ENCODE measurements at places on chromosomes 2 and 18.

DNA sequence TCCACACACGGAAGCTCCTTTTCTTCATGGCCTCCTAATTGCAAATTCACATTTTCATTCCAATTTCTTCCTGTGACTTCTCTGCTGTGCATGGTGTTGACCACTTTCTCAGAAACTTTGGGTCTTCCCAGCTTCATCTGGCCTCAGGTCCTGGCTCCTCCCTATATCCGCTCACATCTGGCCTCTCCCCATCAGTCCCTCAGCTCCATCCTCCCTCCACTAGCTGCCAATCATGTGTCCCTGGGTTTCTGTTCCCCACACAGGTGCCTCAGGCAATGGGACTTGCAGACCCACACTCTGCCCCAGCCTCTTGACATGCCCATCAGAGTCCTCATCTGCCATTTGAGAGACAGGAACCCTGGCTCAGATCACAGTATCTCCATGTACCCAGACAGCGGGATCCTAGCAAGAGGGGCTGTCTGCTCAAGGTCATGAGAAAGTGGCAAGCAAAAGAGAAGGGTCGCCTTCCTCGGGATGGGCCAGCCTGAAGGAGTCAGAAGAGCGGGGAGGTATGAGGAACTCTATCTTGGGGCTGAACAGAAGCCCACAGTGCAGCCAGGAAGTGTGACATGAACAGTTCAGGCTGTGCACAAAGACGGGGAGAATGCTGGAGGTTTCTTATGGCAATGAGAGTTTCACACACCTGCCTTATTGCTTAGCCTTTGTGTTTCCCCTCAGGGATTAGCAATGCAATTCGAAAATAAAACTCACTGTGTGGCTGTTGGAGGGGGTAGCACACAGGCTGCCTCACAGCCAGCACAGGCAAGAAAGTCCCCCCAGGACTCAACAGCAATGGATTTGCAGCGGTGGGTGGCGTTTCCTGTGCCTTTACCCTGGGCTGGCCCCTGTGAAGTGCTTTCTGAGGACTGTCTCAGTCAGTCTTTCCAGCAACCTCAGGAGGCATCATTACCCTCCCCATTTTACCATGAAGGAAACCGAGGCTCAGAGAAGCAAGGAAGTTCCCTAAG, 69.5 kb downstream of the COPS8 start:
- no peak for DNase-seq

DNA sequence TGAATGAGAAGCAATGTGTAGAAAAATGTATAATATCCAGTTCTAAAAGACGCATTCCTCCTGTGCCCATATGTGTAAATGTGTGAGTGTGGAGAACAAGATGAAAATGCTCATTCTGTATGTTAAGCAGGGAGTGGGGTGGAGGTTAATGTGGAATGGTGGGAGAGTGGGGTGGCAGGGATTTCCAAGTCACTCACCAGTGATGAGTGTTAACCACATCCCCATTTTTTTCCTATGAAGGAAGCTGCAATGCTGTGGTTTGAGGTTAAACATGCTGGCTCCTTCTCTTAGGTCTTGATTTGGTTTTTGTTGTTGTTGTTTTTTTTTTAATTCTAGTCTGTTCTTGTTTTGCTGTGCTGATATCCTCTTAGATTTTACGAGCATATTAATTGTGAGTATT, 169.4 kb downstream of the NEDD4L start:
- DNase-seq, result no peak

GRCh38 chr2:172790404-172790803, 54.8 kb downstream of the RAPGEF4 start:
- DNase-seq, result no peak

- DNase-seq, result no peak
These were observed 5.1 kb upstream of the STPG4 start for GRCh38 chr2:47160211-47160610.

DNA sequence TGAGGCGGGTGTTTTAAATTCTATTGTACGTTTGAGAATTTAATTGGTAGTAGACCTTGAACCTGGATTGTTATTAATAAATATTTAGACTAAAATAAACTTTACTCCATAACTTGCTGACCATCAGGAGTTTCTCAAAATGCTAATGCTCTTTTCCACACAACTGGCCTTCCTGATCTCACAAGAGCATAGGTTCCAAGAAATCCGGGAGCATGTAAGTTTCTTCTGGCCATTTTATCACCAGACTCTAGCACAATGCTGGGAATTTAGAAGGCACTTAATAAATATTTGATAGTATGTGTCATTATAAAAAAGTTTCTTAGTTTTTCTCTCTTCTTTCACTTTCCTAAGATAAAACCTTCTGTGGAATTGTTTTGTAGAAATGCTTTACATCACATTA, 2047.1 kb downstream of the SUCLG1 start:
- no peak for DNase-seq

DNA sequence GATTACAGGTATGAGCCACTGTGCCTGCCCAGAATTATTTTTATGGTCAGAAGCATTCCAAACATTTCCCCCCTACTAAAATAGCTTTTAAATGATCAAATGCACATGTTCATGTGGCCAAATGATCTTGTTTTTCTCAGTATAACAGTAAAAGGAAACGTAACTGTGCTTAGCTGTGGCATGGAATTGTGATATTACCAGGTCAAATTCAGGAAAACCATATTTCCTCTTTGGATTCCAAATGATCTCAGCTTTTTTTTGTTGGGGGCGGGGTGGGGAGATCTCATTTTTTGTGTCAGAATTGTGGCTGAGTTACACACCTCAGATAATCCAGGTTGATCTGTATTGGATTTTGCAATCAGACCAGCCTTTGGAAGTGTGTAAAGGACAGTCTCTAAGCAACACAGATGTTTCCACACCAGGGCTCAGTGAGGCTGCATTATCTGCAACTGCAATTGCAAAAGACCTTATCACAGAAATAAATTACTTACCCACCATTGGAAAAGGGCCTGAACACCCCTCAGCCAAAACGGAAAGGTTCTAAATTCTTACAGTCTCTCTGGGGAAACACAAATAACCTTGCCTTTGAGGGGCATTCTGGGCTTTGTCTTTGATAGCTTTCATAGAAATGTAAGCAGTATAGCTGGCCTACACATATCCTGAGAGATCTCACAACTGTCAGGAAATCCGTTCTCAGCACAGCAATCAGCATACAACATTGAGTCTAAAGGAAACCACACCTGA, 8.4 kb downstream of the CASP10 start:
- no peak for DNase-seq

GRCh38 chr2:38602136-38602731, 494 bp downstream of the HNRNPLL start:
- no peak for DNase-seq

GRCh38 chr18:32711862-32712261, 61.0 kb downstream of the KLHL14 start:
- DNase-seq, result no peak

DNA sequence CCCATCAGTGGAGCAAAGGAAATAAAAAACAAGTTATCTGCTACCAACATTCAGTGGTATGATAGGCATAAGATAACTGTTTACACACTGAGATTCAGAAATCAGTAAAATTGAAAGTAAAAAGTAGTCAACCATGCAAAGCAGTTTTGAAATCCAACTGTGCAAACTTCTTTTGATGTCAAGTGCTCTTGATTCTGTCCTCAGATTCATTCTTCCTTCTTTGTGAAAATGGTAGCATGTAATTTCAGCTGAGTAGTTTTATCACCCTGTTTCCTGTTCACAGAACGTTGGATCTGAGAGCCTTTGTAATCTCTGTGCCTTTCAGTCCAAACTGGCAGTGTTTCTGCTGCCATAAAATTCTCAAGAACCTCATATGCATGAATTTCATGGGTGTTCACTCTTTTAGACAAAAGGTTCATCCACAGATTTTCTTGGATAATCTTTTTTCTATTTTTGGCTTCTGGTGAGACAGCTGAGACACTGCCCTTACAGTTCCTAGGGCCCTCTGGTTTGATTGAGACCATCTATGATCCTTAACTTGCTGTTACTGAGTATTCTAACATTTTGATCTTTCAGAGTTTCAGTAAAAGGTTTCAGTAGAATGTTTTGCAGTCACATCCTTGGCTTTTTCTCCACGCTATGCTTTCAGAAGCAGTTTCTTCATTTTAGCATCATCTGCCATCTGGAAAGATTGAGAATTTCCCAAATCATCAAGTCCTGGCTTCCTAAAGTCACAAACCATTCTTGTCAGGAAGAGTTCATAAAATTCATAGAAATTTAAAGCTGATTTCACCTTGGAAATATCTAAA, 272.3 kb upstream of the EPHA4 start:
- no peak for DNase-seq

- DNase-seq, result no peak
These were observed 85.9 kb downstream of the USP40 start for GRCh38 chr2:233480490-233481202.

DNA sequence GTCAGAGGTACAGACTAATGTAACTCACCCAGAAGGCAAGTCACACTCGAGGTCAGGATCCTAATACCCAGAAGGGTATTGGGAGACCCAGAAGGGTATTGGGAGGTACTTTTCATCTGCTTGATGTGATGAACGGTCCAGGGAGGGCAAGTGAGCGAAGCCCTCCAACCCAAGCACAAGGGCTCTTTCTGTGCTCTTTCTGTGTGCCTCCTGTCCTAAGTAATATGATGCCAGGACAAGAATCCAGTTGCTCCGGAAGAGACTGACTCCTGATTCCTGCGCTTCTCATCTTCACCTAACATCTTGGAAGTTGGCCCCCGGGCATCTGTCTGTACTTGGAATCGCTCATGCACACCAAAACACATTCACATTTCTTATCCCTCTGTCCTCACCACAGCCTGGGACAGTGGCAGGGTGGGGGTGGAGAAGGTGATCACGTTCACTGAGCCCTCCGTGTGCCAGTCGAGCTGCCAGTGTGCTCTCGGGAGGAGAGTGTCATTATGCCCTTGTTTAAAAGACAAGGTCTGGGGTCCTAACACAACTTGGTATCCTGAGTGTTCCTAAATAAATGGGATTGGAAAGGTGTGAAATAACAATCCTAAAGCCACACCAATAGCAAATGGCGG, 17.1 kb downstream of the GYPC start:
- DNase-seq, result no peak

GRCh38 chr2:183227176-183227575, 102.9 kb downstream of the NUP35 start:
- DNase-seq, result no peak

GRCh38 chr2:85564144-85564563, 2.9 kb upstream of the GGCX start:
- no peak for DNase-seq

DNA sequence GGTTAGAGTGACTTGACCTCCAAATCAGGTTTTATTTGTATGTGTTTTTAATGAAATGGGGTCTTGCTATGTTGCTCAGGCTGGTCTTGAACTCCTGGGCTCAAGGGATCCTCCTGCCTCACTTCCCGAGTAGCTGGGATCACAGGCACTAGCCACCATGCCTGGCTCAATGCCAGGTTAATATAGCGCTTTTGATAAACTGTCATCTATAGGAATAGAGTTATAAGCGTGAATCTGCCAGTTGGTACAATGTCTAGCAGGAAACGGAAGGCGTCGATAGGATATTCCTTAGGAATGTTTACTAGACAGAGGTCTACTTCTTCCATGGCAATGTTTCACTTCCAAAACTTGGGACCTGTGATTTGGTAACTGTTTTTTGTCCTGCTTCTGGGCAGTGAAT, 25.5 kb downstream of the CLUL1 start:
- DNase-seq, result no peak

GRCh38 chr2:10971888-10972260, 60.1 kb downstream of the KCNF1 start:
- no peak for DNase-seq

DNA sequence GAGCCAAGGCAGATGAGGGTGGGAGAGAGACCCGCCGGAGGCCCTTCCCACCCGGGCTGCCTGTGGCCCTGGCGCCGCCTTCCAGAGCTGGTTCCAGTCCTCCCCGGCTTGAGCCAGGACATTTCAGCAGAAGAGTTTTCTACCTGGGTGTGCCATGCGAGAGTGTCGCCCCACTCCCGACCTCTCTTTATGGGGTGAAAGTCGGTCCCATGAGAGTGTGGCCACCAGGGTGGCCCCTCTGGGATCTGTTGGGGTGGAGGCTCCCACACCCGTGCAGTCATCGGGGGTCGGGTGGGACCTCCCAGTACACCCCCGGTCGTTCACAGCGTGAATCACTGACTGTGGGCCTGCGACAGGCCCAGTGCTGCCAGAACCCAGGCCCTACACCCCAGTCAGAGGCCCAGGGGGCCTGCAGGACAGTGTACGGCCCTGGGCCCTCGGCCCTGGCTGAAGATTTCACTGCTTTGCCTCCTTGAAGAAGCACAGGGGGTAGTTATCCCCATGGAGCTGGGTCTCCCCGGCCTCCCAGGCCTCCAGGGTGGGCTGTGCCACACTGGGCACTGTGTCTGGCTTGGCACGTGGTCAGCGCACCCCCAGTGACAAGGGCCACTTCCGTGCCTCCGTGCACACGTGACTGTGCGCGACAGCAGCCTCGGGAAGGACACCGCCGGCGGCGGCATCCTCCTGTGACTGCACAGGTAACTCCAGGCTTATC, 5.9 kb downstream of the NFATC1 start:
- no peak for DNase-seq

DNA sequence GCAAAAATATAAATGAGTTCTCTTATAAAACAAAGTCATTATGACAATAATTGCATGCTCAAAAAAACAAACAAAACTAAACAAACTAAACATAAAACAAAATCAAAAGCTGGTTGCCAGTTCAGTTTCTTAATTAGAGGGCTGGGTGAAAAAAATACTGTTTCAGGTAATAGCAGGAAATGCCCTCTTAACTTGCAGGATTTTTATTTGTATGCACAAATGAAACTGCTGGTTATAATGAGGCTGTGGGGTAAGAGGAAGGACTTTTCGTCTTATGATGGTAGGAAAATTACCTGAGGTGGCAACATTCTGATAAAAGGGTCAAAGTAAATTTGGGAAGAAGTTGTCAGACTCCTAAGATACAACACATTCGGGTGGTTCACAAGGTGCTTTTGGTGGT, 21.5 kb upstream of the CDKL4 start:
- no peak for DNase-seq

DNA sequence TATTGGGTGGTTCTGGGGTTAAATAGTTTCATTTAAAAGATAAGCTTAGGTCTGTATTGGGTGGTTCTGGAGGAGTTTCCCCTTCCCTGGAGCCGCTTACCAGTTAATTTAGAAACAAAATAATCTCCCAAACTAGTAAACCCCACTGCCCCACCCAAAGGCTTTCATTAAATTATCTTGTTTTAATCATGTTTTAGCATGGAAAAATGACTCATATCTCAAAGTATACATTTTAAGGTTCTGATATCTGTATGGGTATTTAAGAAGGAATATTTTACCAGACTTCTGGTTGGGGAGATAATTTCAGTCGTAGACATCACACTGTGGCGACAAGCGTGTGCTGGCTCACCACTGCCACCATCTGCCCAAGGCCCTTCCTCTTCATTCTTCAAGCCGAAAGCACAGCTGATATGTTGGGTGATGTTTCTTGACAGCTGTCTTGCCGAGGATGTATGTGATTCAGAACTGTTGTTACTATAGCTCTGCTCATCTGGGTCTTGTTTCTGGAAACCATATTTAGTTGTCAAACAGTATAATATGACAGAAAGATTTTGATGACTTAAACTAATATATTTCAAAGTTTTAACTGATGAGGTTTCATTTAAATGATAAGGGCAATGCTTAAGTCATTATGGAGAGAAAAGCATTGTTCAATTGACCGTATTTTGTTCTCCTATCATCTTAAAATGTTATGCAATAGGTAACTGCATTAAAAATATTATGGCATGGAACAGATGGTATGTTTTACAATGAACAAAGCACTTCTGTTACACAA, 5.1 kb downstream of the FIGLA start:
- no peak for DNase-seq

- DNase-seq, result no peak
These were observed 61.5 kb downstream of the G6PC2 start for GRCh38 chr2:168962636-168963035.
